ENCODE measurements at places on chromosomes 7 and 10.

DNA sequence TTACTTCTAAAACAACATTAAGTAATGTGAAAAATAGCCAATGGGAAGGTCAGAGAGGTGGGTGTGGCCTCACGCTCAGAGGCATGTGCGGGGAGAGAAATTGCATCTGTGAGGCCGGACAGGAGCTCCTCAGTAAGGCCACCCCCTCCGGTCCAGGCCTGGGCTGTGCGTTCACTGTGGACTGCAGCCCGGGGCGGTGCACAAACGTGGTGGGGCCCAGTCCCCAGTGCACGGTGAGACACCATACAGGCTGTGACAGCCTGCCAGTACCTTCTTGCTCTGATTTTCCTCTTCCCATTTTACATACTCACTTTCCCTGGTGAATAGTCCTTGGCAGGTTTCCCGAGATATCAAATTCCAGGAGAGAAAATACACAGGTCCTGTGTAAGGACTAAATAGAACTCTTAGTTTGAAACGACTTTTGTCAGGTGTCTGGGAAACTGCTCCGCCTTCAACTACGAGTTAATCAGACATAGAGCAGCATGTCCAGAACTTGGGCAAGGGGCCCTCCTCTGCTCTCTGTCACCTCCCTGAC lies 174.1 kb upstream of the MKI67 start:
- no peak for DNase-seq

- no peak for DNase-seq
These were observed 11.4 kb upstream of the NACAD start for GRCh38 chr7:45099891-45100760.

- DNase-seq: no peak
These were observed 64.7 kb downstream of the KAT6B start for GRCh38 chr10:74891053-74891452.

- DNase-seq: no peak
These were observed 37.2 kb downstream of the HEPACAM2 start for GRCh38 chr7:93188870-93189634.

DNA sequence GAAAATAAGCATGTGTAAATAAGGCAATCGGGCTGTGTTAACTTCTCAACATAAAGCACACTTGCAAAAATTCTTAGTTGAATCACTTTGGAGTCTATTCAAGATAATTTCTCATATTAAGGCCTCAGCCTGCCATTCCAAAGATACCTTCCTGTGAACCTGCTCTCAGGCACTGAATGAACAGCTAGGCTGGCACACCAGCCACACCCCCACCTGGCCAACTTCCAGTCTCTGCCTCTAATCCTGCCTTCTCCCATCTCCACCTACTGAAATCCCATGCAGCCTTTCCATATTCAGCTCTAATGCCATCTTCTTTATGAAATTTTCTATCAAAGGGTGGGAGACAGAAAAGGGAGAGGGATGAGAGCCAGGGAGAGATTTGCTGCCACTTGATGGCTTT lies 17.1 kb upstream of the MACROH2A2 start:
- no peak for DNase-seq

GRCh38 chr10:44014644-44015250 lies 366.1 kb upstream of the ZNF32 start:
- no peak for DNase-seq

DNA sequence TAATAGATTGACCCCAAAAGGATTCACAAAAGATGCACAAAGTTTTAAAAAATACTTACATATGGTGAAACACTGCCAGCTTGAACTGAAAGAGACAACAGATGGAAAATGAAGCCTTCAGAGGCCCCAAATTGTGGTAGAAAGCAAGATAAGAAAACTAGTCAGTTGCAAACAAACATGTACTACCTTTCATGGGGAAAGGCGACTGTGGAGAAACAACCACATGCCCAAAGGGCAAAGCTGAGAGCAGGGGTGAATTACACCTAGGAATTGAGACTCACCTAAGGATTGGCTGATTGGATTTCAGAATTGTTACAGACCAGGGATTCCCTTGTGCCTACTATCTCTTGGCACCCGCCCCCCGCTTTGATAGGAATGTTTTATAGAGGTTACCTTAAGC lies 13.1 kb downstream of the EPC1 start:
- DNase-seq: no peak

- DNase-seq: no peak
These were observed 11.2 kb upstream of the FEZF1 start for GRCh38 chr7:122315507-122316466.

DNA sequence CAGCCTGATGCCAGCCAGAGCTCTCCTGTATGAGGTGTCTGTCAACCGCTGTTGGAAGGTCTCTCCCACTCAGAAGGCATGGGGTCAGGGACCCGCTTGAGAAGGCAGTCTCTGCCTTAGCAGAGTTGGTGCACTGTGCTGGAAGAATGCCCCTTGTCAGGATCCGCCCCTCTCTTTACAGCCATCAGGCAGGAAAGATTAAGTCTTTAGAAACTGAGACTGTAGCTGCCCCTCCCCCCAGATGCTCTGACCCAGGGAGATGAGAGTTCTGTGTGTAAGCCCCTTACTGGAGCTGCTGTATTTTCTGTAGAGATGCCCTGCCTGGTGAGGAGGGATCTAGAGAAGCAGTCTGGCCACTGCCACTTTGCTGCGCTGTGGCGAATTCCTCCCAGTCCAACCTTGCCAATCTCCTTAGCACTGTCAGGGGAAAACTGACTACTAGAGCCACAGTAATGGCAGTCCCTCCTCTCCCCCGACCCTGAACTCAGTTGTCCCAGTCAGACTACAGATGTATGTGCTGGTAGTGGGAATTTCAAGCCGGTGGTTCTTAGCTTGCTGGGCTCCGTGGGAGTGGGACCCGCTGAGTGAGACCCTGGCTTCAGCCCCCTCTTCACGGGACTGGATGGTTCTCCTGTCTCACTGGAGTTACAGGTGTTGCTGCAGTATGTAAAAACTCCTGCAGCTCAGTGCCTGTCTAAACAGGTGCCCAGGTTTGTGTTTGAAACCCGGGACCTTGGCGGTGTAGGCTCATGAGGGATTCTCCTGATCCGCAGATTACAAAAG lies 285.5 kb upstream of the ZWINT start:
- DNase-seq: no peak

GRCh38 chr7:75870557-75871161 lies 8.2 kb upstream of the RHBDD2 start:
- no peak for DNase-seq

DNA sequence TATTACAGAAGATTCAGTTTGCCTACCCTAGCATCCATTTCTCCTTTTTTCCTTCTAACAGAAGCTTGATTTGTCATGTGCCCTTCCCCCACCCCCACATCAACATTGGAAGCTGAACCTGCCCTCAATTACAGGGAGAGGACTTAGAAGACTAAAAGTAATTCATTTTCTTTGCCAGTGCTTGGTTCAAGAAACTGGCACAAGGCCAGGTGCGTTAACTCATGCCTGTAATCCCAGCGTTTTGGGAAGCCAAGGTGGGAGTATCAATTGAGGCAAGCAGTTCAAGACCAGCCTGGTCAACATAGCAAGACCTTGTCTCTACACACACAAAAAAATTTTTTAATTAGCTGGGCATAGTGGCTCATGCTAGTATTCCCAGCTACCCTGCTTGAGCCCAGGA lies 32.6 kb downstream of the CCNJ start:
- DNase-seq: no peak

DNA sequence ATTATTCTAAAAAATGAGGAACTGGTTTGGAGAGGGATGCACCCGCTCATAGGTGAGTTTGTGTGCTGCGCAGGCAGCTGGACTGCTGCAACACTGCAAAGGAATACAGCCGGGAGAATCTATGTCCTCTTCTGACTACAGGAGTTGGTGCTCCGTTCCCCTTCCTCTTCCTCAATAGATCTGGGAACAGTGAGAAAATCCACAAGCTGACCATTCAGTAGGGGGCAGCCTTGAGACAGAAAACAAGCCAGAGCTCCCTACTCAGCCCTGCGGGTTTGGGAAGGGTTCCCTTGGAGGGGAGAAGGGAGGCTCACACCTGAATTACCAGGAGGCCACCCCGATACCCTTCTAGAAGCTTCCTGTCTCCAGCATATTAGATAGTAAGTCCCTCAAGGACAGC lies 87.3 kb upstream of the FOXI2 start:
- no peak for DNase-seq

- DNase-seq: no peak
These were observed 38.2 kb downstream of the TNS3 start for GRCh38 chr7:47543714-47544113.
